ENCODE measurements at places on chromosomes 3 and 15.

GRCh38 chr3:85960793-85961192 is 1002.0 kb downstream of the CADM2 start:
- no peak for DNase-seq

- DNase-seq = no peak
These were observed 13.0 kb downstream of the LRRFIP2 start for GRCh38 chr3:37161351-37161750.

DNA sequence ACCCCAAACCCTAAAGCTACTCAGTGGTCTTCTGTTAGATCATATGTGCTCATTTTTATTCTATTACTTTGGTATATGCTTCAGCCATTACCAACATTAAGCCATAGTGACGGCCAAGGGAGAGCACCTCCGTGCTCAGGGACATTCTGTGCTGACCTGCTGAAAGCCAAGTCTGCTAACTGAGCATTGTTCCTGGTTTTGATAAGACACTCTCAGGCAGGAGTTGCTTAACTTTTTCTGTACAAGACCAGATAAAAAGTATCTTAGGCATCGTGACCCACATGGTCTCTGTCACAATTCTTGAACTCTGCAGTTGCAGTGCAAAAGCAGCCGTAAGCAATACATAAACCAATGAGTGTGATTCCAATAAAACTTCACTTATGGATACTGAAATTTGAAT is 100.6 kb downstream of the KLHL25 start:
- no peak for DNase-seq

DNA sequence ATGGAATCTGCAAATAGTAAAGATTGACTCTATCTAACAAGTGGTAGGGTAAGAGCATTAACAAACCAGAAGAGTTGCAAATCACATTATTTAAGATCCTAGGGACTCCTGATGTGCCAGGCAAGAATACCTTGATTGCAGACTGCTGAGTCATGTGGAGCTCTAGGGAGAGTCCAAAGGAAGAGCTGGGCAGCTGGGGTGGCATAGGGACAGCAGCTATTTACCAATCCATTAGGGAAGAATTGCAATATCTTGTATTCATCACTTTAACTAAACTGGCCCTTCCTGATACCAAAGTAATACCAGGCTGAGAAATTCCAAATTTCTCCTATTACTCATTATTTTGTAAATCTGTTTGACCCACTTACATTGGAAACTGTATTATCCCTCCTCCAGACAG is 52.2 kb upstream of the ACP3 start:
- no peak for DNase-seq

DNA sequence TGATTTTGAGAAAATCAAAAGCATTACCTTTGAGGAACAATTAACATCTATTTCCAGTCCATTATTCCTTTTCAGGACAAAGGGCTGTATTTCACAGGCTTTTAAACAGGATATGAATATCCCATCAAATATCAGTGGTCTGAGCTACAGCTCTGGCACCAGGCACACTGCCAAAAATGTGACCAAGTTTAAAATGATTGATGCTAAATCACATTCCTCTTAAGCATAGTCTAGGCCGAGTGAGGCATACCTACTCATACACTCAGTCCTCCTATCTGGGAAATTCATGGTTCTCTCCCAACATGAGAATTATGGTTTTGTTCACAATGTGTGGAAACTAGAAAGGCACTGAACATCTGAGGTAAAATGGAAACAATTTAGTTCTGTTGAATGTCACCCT is 683.5 kb downstream of the TUSC7 start:
- no peak for DNase-seq

DNA sequence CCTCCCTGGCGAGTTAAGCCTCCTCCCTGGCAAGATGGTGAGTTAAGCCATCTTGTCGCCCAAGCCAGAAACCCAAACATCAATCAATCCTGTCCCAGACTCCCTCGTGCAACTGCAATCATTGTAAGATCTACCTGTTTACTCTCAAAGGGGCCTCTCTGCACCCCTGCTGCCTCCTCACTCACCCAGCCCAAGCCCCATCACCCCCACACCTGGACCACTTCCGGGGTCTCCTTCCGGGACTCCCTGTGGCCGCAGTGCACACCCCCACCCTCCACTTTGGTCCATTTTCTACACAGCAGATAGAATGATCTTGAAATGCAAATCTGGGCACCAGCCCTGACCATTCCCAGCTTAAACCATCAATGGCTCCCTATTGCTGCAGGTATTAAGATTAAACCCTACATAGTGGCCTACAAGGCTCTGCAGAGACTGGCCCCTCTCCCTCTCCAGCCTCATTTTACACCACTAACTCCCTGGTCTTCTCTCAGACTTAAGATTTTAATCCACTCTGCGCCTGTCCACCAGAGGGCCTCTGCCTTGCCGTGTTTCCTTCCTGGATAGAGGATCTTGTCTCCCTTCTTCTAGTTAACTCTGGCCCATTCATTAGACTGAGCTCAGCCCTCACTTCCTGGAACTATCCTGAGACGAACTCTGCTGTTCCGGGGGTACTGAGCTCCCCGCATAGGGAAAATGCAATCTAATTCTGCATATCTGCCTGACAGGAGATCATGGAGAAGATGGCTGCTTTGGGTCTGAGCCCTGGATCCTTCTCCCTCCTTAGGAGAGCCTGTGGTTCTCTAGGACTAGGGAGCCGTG is 41.9 kb upstream of the SLC6A1 start:
- peak; percentile 63 for DNase-seq

DNA sequence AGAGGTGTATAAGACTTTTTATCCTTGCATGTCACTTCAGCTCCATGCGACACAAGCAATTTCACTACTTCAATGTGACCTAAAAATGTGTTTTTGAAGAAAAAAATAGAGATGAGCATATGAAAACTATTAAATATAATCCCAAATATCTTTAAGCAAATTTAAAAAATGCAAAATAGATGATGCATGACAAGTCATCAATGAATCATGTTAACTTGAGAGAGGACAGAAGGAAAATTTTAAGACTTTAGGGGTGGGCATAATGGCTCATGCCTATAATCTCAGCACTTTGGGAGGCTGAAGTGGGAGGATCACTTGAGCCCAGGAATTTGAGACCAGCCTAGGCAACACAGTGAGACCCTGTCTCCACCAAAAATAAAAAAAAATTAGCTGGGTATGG is 73.3 kb downstream of the ANKRD28 start:
- no peak for DNase-seq

GRCh38 chr3:68207327-68207726 is 552.9 kb upstream of the SUCLG2 start:
- DNase-seq = no peak

DNA sequence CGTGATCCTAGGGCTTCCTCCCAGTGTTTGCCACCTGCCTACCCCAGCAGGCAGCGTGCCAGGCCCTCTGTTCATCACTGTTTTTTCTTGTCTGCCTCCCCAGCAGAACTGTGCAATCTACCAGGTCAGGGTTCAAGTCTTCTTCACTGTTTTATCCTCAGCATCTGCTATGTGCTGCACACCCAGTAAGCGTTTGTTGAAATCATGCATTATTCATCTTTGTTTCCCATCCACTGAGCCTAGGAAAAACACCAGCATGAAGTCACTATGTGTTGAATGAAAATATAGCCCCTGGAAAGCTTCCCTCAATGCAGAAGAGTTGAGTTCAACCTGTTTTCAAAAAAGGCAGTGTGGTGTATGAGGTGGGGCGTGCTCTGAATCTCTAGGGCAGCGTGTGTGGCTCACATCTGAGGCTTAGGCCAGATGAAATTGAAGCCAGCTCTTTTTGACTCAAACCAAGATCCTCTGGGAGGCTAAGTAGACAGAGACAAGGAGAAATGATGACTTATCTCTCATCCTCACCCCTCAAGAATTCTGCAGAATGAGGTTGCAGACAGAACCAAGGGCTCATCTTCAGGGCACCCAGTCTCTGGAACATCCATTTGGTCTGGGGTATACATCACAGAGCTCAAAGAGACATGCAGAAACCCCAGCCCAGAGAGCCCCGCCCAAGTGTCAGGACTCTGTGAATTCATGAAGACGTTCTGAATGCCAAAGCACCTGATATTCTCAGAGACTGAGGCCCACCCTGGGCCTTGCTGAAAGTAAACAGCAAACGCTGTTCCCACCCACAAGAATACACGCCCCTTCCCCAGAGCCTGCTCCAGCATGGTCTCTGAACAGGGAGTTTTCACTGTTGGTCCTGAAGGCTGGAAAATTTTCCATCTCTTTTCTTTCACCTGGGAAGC is 5.7 kb upstream of the CAV3 start:
- DNase-seq = no peak

GRCh38 chr3:45139372-45140140 is 6.6 kb downstream of the CDCP1 start:
- DNase-seq = no peak

GRCh38 chr3:187641320-187642016 is 28.7 kb downstream of the SST start:
- peak; percentile 33 for DNase-seq

DNA sequence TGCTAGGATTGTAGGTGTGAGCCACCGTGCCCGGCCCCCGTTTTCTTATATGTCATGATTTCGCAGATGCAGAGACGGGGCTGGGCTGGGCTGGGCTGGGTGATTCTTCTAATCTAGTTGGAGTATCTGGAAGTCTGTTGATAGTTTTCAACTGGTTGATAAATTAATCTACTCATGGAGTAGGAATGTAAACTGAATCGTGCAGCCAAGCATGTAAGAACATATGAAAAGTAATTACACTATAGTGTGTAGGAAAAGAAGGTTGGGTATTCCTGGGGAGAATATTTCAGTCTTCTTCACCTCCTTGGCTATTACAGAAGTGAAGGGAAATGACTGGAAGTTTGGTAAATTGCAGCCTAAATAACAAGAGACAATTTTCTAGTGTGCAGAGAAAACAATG is 82.6 kb upstream of the MAGI1 start:
- DNase-seq = peak; percentile 24

DNA sequence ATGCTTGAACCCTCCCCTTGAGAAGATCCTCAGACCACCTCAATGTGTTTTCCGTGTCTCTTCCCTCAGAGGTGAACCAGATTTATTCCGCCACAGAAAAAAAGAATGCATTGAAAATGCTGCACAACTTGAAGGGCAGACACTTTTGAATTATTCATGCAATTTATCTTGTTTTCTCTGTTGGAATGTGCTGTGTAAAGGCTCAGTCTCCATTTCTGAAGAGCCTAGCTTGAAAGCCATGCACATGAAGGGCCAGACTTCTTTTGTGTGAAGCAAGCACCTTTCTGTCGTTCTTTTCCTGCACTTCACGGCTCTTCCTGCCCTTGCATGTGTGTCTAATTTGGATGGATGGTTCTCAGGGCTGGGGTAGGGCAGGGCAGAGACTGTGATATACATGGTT is 79.0 kb upstream of the ATP13A5 start:
- no peak for DNase-seq

GRCh38 chr15:81265944-81266775 is 57.8 kb downstream of the STARD5 start:
- peak; percentile 87 for DNase-seq

- DNase-seq = no peak
These were observed 84.2 kb downstream of the MYO9A start for GRCh38 chr15:72033711-72034110.
